Natural killer cell (primary cell): ENCODE measurements at places on chromosomes 12 and 14. TPM values are rescaled to one million over a fixed set of nuclear protein-coding genes. Genes with fewer than 3 reads are reported as not detected.
A peak's percentile ranks its signal among the peaks of the same experiment; 100 is the strongest.

The DICER1 gene
- total RNA-seq: 52.9 TPM

The LRRK2 gene
- total RNA-seq: 3.3 TPM

The ENDOU gene
- 0.41 TPM for total RNA-seq

The TRMT5 gene
- total RNA-seq: 2.6 TPM

The CLEC4E gene
- total RNA-seq: not detected

The KRT1 gene
- not detected for total RNA-seq

The PMEL gene
- not detected for total RNA-seq

The FAM181A gene
- not detected for total RNA-seq

The RNASE3 gene
- not detected for total RNA-seq

The FAM90A1 gene
- not detected for total RNA-seq

DNA sequence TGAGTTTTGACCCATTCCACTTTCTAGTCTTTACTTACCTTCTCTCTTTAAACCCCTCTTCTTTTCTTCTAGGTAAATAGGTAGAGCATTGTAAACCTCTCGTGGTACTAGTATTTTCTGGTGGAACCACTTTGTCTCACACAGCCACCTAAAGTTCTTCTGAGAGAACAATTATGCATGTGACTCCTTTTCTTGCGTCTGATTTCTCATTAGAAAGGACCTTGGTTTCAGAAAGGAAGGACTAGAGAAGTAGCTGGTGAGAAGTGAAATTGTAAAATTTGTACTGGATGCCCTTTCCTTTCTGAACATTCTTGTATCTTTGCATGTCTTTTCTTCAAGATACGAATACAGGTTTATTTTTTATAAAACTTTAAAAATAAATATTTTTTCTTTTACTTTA lies 99.0 kb downstream of the NUBPL start:
- DNase-seq: no peak

GRCh38 chr12:25194214-25194613 lies 746 bp downstream of the DNAI7 start:
- DNase-seq: peak; percentile 32

DNA sequence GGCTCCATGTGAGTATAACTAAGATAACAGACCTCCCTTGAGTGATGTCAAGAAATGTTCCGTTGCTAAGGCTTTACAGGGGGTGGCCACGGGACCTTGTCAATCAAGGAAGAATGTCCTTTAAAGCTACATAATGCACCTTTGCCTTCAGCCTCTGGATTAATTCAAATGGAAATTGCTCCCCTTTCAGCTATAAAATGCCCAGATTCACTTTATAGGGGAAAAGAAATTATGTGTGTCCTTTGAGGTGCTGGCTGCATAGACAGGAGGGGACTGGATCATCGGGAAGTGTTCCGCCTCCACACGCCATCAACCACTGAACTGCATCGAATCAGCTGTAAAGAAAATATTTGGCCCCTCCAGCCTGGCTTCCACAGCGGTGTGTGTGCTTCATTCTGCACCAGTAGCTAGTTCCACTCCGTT lies 415.4 kb downstream of the DPF3 start:
- DNase-seq: no peak

- no peak for DNase-seq
Measured at GRCh38 chr12:3416159-3416558, 74.8 kb upstream of the PRMT8 start.

DNA sequence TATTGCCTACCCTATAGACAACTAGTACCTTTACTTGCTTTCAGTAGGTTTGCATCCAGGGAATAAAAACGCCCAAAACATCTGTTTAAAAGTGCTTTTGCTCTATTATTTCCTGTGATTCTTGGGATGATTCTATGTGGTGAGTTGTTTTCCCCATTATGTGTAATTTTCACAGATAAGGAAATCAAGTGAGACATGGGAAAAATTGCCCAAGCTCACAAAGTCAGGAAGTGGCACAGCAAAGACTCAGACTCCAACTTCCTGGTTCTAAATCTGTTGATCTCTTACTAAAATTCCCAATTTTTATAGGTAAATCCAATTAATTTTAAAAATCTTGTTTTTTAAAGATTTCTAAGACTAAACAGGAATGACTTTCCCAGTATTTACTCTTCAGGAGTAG lies 39.0 kb downstream of the NID2 start:
- DNase-seq: no peak

DNA sequence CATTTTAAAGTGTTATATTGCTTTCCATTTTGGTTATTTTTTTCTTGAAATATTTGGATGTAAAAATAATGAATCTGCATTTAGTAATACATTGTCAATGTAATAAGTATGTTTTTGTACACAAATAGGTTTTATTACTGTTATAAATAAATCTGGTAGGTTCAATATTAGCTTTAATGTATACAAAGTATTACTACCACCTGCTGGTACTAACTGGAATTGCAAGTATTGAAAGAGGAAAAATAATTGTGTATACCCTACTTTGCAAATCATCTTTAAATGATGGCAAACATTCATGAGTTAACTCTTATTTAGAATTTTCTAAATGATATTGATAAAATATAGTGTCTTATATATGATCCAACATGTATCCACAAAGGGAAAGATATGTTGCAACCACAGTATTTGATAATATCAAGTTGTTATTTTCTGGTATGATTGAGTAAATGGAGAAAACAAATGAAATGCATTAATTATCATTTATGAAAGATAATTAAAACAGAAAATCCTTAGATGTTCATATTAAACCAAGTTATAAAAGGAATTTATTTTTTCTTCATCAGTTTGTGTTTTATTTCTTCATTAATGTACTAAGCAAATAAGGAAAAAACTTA lies 3.2 kb downstream of the OR4K2 start:
- DNase-seq: no peak

DNA sequence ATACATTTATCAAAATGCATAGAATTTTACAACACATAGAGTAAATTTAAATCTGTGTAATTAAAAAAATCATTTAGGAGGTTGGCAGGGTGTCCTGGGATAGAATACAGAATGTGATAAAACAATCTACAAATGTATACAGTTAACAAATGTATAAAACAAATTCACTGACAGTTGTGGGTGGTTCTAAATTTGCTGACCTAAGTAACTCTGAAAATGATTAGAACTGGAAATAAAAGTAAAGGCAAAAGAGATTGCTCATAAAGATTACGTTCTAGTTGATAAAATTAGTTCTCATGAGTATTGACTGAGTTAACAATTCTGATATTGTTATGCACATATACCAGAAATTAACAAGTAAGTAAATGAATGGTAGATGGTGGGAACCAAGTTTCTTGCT lies 1827.3 kb upstream of the FLRT2 start:
- no peak for DNase-seq

DNA sequence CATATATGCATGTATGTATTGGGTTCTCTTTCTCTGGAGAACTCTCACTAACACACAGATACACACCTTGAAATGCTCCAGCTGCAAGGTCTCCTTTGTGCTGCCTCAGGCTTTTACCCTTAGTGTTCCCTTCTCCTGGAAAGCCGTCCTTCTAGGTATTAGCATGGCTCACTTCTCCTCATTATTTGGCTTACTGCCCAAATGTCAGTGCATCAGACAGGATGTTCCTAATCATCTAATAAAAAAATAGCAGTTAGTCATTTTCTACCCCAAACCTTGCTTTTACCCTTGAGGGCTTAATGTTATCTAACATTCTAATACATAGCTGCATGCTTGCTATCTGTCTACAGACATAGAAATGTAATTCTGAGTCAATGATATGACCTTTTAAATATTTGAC lies 109.0 kb upstream of the SLC16A7 start:
- DNase-seq: no peak

- no peak for DNase-seq
Measured at GRCh38 chr12:109953656-109954055, 42.5 kb downstream of the GIT2 start.

DNA sequence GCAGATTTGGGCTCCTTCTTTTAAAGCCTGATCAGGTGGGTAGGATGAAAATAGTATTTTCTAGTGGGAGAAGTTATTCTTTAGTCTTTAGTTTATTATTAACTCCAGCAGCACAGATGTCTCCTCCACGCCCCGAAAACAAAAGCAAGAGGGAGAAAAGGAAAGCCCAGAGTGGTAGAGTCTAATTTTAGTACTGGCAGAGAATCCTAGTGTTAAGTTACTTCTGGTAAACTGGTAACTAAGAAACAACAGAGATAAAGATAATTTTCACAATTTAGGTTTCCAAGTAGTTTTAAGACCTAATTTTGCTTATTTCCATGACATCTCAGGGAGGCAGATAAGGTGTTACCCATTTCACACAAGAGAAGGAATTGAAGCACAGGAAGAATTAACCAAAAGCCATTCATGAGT lies 16.3 kb downstream of the ATP5MC2 start:
- no peak for DNase-seq

- no peak for DNase-seq
Measured at GRCh38 chr12:60501124-60501729, 905.4 kb downstream of the SLC16A7 start.

- no peak for DNase-seq
Measured at GRCh38 chr12:106865683-106866082, 90.0 kb upstream of the TMEM263 start.

DNA sequence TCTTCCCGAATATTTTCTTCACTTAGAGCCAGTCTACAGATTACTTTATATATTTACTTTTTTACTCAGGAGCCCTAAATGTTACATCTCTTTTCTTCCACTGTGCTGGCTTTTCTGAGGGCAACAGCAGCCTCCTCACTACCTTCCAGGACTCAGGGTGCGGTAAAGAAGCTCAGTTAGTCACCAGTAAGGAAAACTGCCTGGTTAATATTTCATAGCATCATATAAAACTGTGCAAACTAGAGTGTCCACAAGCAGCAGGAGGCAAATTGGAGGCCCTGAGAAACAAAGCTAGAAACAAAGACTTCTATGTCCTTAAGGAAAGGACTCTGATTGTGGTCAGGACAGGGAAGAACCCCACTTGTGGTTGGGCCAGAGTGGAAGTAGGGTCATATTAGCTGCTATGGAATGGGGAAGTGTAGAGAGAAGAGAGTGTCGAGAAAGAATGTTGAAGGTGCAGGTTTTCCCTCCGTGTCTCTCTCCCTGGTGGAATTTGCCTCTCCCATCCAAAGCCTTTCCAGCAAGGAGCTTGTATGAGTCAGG lies 220.1 kb downstream of the SLC15A4 start:
- DNase-seq: no peak

DNA sequence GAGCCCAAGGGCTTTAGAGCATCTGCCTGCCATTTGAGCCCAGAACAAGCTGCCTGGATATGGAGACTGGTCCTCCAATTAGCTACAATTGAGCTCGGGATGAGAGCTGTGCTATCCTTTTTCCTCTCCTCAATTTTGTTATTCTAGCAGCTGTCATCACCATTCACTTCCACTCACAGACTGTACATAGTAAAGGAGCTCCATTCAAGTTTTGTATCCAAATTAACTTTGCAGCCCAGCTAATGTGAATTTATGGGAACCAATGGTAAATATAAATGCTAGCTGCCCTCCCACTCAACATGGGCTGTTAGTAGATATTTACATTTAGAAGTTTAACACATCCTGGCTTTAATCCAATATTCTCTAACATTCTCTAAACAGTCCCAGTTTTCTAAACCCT lies 44.6 kb downstream of the BMP4 start:
- DNase-seq: no peak

DNA sequence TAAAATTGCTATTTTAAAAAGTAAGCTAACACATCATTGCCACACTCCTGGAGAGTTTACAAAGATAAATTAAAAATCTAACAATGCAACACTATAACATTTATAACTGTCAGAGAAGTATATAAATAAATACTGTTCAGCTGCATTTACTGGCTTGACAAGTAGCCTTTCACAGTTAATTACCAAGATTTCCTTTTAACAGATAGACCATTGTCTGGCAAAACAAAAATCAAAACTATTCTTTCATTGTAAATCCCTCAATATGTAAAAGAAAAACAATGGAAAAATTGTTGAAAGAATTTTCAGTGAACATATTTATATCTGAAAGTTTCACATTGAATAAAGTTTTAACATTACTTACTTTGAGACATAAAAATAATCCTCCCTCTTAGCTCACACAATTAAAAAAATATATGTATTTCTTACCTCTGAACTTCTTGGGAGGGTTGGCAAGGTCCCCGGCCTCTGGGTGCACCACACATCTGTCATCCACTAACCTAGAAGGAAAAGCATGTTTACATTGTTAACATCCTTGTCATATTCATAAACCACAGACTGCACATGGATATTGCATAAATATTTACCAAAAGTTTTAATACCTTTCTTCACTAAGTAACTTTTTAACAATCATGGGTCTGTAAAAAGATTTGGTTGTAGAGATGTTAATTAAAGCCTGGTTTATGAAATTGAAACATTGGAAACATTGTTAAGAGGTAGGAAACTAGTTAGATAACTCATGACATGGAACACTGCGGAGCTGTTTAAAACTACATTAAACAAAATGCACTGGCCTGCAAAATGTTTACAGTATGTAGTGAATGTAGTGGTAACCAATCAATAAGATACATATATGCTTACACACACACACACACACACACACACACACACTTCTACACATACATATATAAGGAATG lies 43.0 kb downstream of the ITPR2 start:
- DNase-seq: no peak

DNA sequence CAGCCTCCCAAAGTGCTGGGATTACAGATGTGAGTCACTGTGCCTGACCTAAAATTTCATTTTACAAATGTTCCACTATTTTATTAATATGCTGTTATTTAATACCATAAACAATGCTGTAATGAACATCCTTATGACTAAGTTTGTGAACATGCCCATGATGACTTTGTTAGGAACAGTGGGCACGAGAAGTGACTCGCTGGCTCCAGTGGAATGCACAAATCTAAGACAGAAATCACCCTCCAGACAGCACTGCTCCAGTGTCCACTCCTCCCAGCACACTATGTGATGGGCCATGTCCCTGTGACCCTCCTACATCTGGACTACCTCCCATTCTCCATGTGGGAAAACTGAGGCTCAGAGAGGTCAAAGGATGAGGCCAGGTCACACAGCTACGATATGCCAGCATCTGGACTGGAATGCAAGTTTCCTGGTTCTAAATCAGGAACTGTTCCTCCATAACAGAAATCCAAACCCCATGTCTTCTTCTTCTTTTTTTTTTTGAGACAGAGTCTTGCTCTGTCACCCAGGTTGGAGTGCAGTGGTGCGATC lies 57.9 kb downstream of the GPR68 start:
- no peak for DNase-seq

DNA sequence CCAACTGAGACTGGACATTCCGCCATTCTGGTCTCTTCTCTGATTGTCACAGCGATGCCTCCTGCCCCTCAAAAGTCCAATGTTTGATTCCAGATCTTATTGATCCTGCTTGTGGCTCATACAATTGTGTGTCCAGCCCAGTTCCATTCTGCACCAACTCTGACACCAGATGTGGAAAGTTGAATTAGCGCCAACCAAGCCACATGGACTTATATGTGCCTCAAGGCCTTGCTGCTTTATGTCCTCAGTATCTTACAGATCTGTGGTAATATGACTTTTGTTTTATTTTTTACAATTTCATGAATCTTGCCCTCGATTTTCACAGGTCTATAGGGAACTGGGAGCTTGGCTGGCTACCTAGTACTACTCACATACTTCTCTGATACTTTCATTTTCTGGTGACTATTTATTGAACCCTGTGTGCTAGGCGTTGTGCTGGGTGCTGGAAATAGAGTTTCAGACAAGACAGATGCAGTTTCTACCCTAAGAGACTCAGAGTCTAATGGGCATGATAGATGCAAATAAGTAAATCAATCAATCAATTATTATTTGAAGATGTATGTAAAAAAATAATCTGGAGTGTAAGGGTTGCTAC lies 472.0 kb downstream of the TMTC2 start:
- DNase-seq: no peak
